Endothelial cell of umbilical vein (primary cell): ENCODE measurements at places on chromosomes 4 and X. TPM values are rescaled to one million over a fixed set of nuclear protein-coding genes. Genes with fewer than 3 reads are reported as not detected.

- DNase-seq, result peak; percentile 6
Observed at GRCh38 chr4:7328913-7329638, 105.7 kb downstream of the PSAPL1 start.

Gene COX7B2
- not detected in 2 replicates for polyA plus RNA-seq

- DNase-seq, result no peak
Observed at GRCh38 chrX:12805333-12805732, 14.1 kb downstream of the PRPS2 start.

- DNase-seq, result no peak
Observed at GRCh38 chr4:101762025-101762424, 28.5 kb upstream of the BANK1 start.

GRCh38 chrX:57771689-57772088 lies 91.6 kb upstream of the NLRP2B start:
- DNase-seq, result no peak

- DNase-seq, result no peak
Observed at GRCh38 chrX:78831523-78831922, 84.0 kb downstream of the LPAR4 start.

- no peak for DNase-seq
Observed at GRCh38 chrX:119880076-119880475, 8.4 kb downstream of the NDUFA1 start.

DNA sequence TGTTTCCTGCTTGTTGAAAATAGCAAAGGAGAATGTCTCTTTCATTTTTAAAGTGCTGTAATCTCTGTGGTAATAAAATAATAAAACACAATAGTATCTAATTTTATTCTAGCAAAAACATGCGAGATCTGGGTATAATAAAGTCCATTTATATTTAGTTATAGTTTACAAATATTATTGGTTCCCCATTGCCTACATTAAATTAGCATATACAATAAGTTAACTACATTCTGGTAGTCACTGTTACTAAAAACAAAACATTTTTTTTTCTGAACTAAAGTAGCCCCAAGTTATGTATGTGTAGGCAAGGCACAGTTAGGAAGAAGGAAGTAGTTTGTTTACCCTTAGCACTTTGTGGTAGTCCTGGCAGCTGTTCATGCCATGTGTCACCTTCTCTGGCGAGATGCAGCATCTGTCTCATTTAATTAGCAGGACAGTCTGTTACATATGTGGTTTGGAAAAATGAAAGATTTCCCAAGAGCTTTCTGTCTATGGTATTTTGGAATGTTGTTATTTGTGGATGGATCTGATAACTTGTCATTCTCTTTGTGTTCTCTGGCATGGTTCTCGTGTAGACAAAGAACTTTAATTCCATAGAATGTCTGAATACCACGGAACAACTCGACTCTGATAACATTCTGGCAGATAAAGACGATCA lies 231.3 kb upstream of the PITX2 start:
- peak; percentile 24 for DNase-seq

Gene GPRASP2
- 3.7 and 4.9 TPM in 2 replicates for polyA plus RNA-seq

- no peak for DNase-seq
Observed at GRCh38 chr4:176788248-176788647, 4.5 kb downstream of the VEGFC start.

GRCh38 chrX:34927866-34928265 lies 14.7 kb upstream of the FAM47B start:
- no peak for DNase-seq

DNA sequence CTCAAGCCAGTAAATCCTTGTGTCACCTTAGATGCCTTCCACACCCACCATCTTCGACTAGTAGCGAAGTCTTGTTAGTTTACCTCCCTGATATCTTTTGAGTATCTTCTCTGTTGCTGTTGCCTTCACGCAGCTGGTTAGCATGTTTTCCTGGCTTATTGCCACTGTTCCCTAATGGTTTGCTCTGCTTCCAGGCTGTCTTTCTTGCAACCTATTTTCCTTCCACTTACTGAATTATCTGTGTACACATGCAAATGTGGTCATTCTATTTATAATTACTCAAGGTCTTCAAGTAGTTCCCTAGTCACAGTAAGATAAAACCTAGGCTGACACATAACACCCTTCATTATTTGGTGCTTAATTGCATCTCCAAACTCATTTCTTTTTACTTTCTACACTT lies 89.5 kb downstream of the UGT8 start:
- DNase-seq, result no peak

Gene TKTL2
- not detected in 2 replicates for polyA plus RNA-seq

GRCh38 chrX:118977424-118977823 lies 3.0 kb downstream of the LONRF3 start:
- no peak for DNase-seq

DNA sequence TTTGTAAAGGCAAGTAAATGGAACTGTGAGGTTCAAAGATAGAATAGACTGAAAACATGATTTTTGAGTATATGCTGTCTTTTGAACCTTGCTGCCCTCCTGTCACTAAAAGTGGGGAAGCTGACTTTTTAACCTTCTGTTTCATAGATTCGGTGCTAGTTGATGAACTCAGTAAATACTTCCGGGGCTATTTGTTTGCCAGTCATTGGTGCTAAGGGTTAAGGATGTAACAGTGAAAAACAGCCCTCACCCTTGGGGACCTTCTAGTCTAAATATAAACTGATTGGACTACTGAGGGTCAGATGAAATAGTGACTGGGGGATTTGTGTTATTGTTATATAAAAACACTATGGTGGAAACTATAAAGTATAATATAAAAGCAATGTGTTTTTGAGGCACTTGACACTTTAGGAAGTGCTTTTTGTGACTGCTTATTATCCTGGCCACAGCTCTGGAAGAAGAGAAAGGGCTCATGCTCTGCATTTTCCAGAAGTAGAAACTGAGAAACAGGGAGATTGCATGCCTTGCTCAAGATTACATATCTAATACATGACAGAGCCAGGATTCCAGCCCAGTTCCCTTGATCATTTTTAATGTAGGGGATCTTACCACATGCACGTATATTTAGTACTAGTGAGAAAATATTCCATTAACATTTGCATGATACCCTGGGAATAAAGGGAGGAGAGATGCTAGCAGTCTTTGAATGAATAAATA lies 3.9 kb downstream of the BST1 start:
- no peak for DNase-seq

- peak; percentile 95 for DNase-seq
Observed at GRCh38 chr4:125313497-125313896, 1.3 kb upstream of the FAT4 start.

GRCh38 chr4:176680668-176681180 lies 112.0 kb downstream of the VEGFC start:
- DNase-seq, result no peak

Gene SMIM10L2A
- 0.10 and 0.13 TPM in 2 replicates for polyA plus RNA-seq

GRCh38 chr4:174575436-174575835 lies 53.1 kb upstream of the HPGD start:
- no peak for DNase-seq

DNA sequence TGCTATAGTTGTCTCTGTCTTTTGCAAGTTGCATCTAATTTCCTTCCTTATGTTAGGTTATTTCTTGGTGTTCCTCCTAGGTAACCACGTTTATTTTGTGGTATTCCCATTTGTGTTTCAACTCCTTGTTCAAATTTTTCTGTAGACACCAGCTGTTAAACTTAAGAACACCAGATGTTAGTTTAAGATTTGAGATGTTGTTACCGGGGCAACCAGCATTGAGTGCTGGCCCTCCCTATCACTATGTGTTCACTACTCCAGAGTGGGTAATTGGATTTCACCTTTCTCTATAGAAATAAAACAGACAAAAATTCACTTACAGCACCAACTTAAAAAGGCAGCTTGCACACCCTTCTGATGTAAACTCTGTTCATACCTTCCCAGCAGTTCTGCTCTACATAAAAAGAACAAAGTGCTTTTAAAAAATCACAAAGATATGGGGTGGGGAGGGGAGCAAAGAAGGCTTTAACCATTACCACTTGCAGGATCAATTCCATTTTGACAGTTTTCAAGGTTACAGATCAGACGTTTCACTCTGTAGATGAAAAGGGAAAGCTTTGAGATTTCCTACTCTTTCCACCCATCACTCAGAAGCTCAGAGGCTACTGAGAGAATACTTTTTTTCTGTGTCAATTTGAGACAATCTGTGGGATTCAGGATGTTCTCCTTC lies 82.9 kb downstream of the DKK2 start:
- DNase-seq, result no peak

Gene SHROOM3
- polyA plus RNA-seq, result 2.6 and 2.7 TPM in 2 replicates

Gene SLITRK2
- not detected in 2 replicates for polyA plus RNA-seq

Gene MAGEA9B
- not detected in 2 replicates for polyA plus RNA-seq

Gene POU3F4
- polyA plus RNA-seq, result not detected in 2 replicates

GRCh38 chr4:70746179-70746839 lies 24.5 kb downstream of the RUFY3 start:
- no peak for DNase-seq

DNA sequence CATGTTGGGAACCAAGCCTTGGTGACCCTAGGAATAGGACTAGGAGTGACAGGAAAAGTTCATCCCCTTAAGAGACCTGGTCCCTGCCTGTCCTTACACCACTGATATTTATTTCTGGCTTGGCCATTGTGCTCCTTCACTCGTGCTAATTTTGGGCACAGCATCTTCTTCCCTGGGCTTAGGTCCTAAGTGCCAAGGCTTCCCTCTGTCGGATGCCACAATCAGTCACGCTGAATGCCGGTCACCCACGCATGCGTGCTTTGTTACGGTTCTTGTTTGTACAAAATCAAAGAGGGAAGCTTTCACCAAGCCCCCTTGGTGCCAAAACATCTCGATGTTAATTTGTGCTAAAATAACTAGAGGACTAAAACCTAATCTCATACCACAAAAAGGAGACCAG lies 17.4 kb upstream of the MAP3K15 start:
- no peak for DNase-seq

DNA sequence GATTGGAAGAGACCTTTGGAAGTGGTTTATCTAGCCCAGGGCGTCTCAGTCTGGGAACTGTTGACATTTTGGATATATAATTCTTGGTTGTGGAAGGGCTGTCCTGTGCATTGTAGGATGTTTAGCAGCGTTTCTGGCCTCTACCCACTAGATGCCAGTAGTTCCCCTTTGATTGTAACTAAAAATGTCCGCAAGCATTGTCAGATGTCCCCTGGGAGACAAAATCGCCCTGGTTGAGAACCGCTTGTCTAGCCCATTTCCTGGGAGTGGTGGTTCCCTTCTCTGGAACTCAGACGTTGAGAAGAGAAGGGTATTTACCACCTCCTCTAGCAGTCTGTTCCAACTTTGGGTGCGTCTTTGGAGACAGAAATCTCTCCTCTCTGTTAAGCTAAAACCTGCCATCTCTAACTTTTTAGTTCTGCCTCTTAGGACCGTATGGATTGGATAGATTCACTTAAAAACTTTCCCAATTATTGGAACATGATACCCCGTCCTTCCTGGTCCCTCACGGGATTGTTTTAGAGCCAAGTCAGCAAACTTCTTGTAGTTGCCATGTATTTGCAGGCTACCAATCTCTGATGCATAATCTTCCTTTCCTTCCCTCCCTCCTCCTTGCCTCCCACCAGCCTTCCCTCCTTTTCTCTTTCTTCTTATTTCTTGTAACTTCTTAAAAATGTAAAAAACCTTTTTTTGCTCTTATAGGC lies 13.9 kb downstream of the TMEM165 start:
- DNase-seq, result no peak

Gene CDKL2
- 0.23 and 0.24 TPM in 2 replicates for polyA plus RNA-seq

- DNase-seq, result no peak
Observed at GRCh38 chr4:183349673-183350072, 27.4 kb upstream of the CLDN24 start.

Gene TMEM154
- polyA plus RNA-seq, result 5.1 and 5.4 TPM in 2 replicates

- peak; percentile 75 for DNase-seq
Observed at GRCh38 chr4:155578726-155579370, 87.8 kb upstream of the GUCY1A1 start.

GRCh38 chr4:170202721-170203120 lies 113.0 kb upstream of the AADAT start:
- no peak for DNase-seq

Gene KLB
- 0.01 and 0.02 TPM in 2 replicates for polyA plus RNA-seq

GRCh38 chr4:127988638-127989037 lies 23.4 kb downstream of the ABHD18 start:
- DNase-seq, result no peak

DNA sequence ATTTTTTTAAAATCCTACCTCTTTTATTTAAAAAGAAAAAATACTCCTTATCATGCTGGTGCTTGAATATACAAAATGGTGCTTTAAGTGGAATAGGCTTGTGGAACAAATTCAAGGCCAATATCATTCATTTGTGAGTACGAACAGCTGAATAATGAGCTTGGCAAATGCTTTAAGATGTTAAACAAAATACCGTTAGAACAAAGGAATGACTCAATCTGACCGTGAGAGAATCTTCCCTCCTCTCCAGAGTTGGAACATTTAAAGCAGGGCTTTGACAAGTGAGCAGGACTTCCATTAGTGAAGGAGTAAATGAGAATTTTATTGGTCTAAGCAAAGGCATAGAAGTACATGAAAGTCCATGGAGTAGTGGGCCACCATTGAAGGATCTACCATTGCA lies 74.5 kb downstream of the DCLK2 start:
- DNase-seq, result peak; percentile 75

GRCh38 chrX:47590984-47591383 lies 8.7 kb downstream of the TIMP1 start:
- no peak for DNase-seq

Gene TMEM150C
- polyA plus RNA-seq, result 3.8 and 4.1 TPM in 2 replicates

- DNase-seq, result peak; percentile 66
Observed at GRCh38 chrX:72621625-72622485, 49.2 kb upstream of the HDAC8 start.

GRCh38 chr4:40363945-40364344 lies 28.8 kb downstream of the CHRNA9 start:
- no peak for DNase-seq

- no peak for DNase-seq
Observed at GRCh38 chr4:4308800-4309441, 18.9 kb downstream of the ZBTB49 start.

GRCh38 chr4:150974252-150974640 lies 40.8 kb downstream of the LRBA start:
- DNase-seq, result no peak

Gene LRCH2
- 0.94 and 1.1 TPM in 2 replicates for polyA plus RNA-seq

DNA sequence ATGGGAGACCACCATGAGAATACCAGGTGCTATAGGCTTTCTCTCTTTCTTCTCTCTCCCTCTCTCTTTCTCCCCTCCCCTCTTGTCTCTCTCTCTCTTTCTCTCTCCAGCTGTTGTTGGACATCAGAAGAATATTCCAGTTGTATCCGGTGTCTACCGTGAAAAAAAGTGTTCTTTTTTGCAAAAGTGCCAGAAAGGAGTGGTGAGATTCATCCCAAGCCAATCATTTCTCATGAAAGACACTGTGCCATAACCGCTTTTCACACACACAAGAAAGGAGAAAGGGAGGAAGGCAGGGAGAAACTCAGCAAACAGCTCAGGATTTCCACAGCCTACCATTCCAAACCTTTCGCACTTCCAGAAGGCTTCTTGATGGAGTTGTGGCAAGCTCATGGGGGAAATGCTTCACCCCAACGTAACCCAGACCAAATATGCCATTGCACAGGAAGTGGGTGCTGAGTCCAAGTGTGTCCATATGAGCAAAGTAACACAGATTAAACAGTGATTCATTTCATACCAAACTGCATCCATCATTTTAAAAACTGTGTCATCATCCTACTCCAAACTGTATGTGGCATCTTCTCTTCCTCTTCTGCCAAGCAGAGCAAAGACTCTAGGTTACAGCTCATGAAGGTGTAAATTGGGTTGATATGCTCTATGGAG lies 224.0 kb downstream of the APBB2 start:
- peak; percentile 84 for DNase-seq

- no peak for DNase-seq
Observed at GRCh38 chrX:56974408-56974807, 20.9 kb downstream of the SPIN3 start.

- DNase-seq, result no peak
Observed at GRCh38 chr4:108893468-108893867, 130.6 kb upstream of the ETNPPL start.

Gene PRKX
- 6.8 and 11.2 TPM in 2 replicates for polyA plus RNA-seq
